OCI-M1 (cell line): ENCODE measurements at places on chromosomes 7 and 10.

GRCh38 chr7:139104091-139104450 lies 5.4 kb downstream of the ZC3HAV1 start:
- peak; percentile 46 for DNase-seq

GRCh38 chr7:108285003-108285368 lies 154.8 kb upstream of the LAMB4 start:
- DNase-seq = no peak

- DNase-seq = no peak
These were observed 37.9 kb downstream of the GLI3 start for GRCh38 chr7:42198974-42199668.

DNA sequence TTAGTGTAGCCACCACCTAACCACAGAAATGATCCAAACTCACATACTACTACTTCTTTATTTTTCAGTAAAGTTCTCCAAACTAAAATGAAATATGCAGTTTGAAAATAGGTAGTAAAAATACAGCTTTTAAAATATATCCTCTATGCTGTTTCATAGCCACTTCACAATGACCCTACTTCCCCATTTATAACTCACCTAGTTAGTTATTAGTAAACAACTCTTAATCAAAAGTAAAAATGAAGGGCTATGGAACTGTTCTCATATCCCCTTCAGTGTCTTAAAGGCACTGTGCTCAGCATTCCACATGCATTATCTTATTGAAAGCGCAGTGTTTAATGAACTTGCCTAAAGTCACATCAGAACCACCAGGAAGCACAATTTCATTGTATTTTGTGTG lies 43.5 kb downstream of the KMT2C start:
- DNase-seq = no peak

DNA sequence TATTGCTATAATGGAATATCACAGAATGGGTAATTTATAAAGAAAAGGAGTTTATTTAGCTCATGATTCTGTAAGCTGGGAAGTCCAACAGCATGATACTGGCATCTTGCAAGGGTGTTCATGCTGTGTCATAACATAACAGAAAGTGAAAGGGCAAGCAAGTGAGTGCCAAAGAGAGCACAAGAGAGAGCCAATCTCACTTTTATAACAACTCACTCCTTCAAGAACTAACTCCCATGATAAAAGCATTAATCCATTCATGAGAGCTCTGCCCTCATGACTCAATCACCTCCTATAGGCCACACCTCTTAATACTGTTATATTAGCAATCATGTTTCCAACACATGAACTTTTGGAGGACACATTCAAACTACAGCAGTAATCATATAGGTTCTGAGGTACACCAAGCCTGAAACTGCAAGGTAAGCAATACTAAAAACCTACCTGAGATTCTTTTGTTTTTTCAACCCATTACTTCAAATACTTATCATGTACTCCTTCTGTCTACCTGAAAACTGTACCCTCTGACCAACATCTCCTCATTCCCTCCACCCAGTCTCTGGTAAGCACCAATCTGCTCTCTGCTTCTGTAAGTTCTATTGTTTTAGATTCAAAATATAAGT lies 219.7 kb downstream of the MTERF1 start:
- DNase-seq = peak; percentile 73

DNA sequence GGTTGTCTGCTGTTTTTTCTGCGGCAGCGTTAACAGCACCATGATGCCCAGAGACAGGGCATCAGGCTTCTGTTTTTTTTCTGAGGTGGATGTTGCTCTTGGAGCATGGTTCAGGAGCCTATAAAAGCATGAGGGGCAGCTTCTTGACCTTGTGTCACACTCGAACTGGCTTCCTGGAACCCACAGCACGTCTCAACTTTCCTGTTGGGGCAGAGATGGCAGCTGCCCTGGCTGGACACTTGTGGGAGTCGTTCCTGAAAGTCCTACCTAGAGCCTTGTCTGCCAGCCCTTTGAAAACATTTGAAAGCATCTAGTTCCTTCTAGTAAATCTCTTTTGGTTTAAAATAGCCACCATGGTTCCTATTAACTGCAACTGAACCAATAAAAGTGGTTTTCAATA lies 28.9 kb upstream of the PRKAG2 start:
- no peak for DNase-seq

GRCh38 chr7:157194948-157195347 lies 56.2 kb downstream of the UBE3C start:
- DNase-seq = no peak

DNA sequence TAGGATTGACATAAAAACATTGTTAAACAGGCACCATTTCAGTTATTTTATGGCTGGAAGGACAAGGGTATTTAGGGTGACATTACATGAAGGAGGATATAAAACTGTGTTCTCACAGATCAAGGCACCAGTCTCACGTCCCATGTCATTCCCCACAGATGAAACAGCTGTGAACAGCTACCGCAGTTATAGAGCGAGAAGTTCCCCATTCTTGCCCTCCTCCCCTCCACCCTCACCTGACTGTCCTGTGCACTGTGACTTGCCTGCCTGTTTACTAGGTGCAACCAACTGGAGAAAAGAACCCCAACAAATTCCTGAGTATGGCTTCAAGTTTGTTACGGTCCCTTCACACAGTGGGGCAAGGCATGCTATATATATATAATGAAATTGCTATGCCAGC lies 141.6 kb downstream of the SND1 start:
- DNase-seq = no peak

GRCh38 chr7:50300336-50300735 lies 4.2 kb upstream of the IKZF1 start:
- peak; percentile 8 for DNase-seq

GRCh38 chr7:2781636-2782035 lies 62.5 kb downstream of the GNA12 start:
- DNase-seq = no peak

DNA sequence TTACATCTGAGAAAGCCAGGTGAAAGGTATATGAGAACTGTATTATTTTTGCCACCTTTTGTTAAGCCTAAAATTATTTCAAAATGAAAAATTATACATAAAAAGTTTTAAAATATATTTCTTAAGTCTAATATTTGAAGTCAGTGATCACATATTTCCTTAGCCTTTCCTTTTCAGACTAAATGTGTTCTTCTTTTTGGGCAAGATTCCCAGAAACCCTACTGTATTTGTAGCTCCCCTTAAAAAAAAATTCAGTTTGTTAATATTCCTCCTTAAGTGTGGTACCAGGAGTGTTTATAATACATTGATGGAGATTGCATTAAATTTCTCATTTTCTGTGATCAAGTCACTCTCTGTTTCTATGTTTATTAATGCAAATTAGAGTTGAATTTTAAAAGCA lies 22.8 kb downstream of the DNAJC1 start:
- no peak for DNase-seq

DNA sequence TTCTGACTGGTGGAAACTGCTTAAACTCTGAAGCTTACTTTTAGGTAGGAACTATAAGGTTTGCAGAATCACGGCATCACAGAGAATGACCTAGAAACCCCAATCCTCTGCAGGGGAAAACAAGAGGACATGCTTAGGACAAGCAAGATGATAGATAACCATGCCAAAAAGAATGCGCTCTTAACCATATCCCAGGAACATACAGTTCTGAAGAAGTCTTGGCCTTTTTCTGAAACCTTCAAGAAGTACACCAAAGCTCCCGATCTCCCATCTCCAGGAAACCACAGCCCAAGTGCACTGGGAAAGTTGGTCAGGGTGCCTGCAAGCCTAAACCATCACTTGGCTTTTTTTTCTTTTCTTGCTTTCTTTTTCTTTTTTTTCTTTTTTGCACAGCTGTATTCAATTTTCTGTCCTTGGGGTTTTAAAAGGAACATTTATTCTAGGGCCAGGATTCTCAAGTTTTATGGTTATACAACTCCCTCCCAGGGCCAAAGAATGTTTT lies 12.2 kb upstream of the SVIL start:
- DNase-seq = no peak

DNA sequence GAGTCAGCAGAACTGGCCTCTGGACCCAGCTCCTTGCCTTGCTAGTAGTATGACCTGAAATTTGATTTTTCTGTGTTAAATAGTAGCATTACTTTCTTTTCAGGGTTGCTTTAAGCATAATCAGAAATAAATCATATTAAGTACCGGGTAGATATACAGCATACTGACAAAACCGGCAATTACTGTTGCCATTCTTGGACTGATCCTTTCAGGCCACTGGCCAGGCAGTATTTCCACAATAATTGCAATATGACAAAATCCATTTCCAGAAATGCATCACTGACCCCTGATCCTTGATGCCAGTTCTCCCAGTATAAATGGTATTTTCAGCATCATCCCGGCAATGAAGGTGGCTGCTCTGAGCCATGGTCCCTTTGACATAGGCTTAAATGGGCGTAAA lies 6.9 kb downstream of the LRIT1 start:
- DNase-seq = no peak

- DNase-seq = no peak
These were observed 31.1 kb downstream of the PTPRE start for GRCh38 chr10:127937915-127938463.

- DNase-seq = no peak
These were observed 262.1 kb downstream of the CREB5 start for GRCh38 chr7:28674359-28674782.

DNA sequence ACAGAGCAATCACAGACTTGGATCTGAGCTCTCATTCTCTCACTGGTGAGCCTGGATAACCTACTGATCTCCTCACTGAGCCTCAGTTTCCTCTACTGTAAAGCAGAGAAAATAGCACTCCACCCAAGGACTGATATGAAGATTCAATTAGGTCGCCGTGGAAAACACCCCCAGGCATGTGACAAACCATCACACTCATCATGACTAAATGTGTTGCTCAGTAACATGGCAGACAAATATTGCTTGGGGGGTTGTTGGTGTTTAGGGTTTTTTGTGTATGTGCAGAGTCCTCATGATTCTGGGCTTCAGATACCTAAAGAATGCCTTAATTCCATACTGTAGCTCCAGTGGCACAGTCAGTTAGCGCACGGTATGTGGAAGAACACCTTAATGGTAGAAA lies 122.1 kb upstream of the TCF7L2 start:
- no peak for DNase-seq

GRCh38 chr7:95861041-95861440 lies 88.7 kb downstream of the DYNC1I1 start:
- no peak for DNase-seq

DNA sequence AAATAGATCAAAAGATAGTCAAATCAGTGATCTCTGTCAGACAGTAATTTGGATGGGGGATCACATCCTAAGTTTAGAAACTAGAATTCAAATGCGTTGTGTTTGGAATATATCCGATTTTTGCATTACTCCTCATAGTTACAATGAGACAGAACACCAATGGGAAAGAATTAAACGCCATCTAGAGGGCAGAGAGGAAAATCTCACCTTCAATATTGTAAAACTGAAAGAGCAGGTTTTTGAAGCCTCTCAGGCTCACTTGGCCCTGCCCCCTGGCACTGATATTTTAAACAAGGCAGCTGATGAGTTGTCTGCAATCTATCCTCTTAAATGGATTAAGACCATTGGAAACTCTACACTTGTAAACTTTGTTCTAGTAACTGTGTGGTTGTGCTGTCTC lies 17.7 kb downstream of the FRG2B start:
- DNase-seq = peak; percentile 74

DNA sequence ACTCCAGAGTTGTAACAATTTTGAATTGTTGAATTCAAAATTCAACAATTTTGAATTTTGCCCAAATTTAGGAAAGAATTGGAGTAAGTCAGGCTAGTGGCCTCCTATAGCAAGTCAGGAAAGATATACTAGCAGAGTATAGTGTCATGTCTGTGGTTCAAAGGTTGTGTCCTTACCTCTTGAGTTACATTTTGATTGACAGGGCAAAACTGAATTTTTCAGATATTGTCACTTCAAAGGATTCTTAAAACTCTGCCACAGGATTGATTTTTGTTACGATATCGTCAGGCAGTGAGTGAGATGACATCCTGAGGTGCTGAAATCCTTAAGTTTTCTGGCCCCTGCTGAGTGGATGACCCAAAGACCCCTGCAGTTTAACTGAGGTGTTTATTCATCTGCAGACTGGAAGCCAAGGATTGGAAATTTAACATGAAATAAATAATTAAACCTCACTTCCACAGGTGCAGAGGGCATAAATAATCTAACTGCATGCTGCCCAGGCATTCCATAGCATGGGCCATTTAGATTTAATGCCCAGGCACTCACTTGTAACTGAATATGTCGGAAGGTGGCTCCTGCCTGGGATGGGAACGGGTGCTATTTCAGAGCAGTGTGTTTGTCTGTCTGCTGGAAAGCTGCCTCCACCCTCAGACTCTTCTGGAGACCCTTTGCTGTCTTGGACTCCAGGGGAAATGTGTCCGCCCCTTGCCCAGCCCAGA lies 50.8 kb downstream of the RBM20 start:
- no peak for DNase-seq

- no peak for DNase-seq
These were observed 10.1 kb downstream of the CALHM2 start for GRCh38 chr10:103442031-103442461.
